ENCODE measurements at places on chromosomes 1 and 21.
A peak's percentile ranks its signal among the peaks of the same experiment; 100 is the strongest.

DNA sequence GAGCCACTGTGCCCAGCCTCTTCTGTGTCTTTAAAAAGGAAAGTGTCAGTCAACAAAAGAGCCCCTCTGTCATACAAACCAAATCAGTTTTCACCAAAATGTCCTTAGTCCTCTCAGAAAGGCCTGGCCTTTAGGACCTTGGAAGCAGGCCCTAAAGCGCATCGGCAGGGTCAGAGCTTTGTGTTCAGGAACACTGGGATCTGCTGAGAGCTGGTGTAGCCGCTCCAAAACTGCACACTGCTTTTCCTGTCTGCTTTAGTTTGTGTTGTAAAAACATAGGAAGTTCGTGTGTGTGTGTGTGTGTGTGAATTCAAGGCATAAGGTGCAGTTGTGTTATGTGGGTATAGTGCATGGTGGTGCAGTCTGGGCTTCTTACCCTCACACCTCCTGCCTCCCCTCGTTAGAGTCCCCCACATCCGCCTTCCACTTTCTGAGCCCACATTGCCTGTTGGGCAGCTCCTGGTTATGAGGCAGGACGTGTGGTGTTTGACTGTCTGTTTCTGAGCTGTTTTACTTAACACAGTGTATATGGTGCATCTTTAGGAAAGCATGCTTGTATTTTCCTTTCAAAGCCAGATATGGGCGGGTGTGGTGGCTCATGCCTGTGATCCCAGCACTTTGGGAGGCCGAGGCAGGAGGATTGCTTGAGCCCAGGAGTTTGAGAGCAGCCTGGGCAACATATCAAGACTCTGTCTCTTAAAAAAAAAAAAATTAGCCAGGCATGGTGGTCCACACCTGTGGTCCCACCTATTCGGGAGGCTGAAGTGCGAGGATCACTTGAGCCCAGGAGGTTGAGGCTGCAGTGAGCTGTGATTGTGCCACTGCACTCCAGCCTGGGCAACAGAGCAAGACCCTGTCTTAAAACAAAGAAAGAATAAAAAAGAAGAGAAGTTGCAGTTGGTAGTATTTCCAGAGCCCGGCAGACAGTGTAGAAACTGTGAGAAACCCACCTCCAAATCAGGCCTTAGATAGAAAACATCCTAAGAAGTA lies 12.4 kb downstream of the IBA57 start:
- DNase-seq: no peak

DNA sequence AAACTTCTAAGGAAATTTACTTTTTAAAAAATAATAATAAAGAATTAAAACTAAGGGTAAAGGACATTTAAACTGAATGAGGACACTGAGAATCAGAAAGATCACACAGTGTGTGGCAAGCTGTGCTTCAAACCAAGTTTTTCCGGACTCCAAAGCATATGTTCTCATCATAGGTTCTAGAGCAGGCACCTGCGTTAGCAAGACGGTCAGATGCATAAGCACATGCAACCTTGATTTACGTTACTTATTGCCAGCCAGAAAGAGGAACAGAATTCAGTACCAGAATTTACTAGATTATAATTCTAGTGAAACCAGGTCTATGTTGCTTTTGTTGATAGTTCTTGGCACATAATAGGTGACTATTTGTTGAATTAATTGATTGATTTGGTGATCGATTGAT lies 6.2 kb upstream of the LBR start:
- no peak for DNase-seq

DNA sequence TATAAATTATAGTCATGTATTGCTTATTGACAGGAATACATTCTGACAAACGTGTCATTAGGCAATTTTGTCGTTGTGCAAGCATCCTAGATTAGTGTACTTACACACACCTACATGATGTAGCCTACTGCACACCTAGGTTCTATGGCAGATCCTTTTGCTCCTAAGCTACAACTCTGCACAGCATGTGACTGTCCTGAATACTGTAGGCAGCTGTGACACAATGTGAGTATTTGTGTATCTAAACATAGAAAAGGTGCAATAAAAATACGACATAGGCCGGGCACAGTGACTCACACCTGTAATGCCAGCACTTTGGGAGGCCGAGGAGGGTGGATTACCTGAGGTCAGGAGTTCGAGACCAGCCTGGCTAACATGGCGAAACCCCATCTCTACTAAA lies 36.5 kb downstream of the TNFRSF8 start:
- no peak for DNase-seq

DNA sequence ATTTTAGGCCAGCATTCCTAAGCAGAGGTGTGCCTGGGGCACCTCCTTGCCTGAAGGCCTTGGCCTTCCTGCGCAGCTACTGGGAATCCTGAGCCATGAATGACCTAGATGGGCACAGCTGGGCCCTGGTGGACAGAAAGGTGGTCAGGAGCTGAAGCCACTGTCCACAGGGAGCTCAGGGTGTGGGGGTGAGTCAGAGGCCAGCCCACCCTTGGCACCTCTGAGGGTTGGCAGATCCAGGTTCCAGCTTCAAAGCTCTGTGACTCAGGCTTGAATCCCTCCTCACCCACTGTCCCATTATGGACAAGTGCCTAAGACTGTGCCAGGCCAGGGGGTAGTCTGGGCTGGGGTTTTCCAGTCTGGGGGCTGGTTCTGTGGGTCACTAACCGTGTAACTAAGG lies 6.4 kb upstream of the EDN2 start:
- no peak for DNase-seq

GRCh38 chr1:46133181-46133658 lies 791 bp upstream of the PIK3R3 start:
- DNase-seq: no peak

DNA sequence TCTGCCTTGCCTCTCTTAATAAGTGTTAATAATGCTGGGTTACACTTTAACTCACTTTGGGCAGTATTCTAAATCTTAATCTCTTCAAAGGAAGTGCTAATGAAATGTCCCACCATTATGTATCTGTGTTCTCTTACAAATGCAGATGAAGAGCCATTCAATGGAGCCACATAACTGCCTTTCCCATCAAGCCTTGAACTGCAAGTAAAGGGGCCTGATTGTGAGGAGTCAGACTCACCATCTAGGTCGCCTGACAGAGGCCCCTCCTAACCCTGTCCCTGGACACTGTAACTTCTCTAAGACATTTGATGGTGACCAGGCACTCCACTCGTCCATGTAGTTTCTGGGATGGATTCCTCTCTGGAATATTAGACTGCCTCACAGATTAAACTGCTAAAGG lies 329.4 kb downstream of the KIF26B start:
- DNase-seq: no peak

DNA sequence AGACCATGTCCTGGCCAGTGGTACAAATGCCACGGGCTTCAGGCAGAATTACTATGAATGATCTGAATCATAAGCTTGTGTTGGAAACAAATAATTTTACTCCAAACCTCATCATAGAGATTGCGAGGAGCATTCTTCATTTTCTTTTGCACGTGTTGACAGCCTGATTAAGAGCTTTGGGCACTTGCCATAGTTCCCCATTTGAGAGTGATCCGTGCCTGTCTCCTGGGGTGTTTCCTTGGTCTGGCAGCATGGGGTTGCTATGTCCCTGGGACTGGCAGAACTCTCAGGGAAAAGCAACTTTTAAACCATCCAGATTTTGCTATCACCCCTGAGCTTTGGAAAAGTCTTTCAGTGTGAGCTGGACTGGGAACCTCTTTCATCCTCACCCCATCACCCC lies 54.3 kb upstream of the KCNJ6 start:
- DNase-seq: no peak

DNA sequence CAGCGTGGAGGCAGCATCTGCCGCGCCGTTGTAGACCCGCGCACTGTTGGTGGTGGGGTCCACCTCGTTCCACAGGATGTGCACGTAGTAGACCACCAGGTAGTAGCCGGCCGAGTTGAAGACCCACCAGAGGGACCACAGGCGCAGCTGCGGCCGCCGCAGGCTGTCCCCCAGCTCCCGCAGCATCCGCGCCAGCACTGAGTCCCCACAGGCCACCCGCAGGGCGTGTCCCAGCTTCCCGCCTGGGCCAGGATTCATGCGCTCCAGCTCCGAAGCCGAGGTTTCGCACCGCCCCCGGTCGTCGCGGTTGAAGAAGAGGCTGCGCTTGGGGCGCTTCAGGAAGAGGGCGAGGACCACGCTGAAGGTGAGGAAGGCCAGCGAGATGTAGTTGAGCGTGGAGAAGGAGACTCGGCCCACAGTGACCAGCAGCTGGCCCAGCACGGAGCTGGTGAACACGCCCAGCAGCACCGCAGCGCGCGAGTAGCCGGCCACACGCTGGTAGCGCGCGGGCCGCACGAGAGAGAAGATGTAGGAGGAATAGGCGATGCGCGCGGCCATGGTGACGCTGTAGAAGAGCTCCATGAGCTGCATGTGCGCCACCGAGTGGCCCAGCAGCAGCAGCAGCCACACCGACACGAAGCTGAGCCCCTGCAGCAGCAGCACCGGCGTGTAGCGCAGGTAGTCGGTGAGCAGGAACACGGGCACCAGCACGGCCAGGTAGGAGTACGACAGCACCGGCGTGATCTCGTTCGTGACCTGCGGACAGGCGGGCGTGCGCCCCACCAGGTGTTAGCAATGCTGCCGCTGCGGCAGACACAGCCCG lies 10.6 kb downstream of the SLC19A1 start:
- no peak for DNase-seq

- DNase-seq: no peak
Measured at GRCh38 chr1:153544453-153545066, 1.0 kb downstream of the S100A4 start.

GRCh38 chr21:46179708-46180078 lies 4.6 kb downstream of the SPATC1L start:
- DNase-seq: no peak

DNA sequence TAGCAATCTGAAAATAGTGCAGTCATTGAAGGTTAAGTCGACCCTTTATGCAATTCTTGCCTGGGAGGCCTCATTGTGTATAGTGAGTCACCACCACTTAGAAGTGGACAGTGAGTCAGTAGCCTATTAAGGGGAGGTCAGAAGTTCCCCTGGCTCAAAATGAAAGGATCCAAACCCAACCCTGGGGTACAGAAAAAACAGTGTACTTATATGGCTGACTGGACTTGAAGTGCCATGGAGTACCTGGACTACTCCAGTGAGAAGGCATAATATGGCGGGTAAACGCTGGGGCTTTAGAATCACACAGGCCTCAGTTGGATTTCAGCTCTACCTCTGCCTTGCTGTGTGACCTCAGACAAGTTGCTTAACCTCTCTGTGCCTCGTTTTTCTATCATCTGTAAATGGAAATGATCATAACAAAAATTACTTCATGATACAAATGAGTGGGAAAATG lies 2.2 kb upstream of the BCL9 start:
- DNase-seq: no peak

GRCh38 chr1:243345205-243345604 lies 89.4 kb downstream of the SDCCAG8 start:
- peak; percentile 18 for DNase-seq

- DNase-seq: no peak
Measured at GRCh38 chr1:212461916-212462660, 29.4 kb downstream of the NENF start.

DNA sequence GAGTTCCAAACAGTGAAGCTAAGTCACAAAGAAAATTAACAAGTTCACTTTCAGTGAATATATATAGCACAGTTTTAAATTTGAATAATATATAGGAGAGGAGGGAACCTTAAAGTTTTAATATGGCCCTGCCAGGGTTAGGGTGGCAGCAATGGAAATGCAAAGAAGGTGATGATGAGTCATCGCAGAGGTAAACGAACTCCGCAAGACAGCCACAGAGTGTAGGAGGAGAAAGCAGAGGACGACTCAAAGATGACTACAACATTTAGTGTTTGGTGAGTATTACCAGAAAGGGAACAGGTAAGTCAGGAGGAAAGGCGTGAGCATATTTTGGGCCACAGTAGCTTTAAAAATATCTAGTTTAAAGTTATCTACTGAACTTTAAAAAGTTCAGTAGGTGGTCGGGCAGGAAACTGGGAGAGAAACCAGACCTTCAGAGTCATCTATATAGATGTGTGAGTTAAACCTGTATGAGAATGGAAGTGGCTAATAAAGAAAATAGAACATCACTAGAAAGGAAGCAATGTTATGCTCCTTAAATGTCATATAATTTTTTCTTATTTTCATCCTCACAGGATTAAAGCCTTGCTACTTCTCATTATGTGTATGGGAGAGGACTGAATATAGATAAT lies 75.7 kb downstream of the UCHL5 start:
- no peak for DNase-seq

DNA sequence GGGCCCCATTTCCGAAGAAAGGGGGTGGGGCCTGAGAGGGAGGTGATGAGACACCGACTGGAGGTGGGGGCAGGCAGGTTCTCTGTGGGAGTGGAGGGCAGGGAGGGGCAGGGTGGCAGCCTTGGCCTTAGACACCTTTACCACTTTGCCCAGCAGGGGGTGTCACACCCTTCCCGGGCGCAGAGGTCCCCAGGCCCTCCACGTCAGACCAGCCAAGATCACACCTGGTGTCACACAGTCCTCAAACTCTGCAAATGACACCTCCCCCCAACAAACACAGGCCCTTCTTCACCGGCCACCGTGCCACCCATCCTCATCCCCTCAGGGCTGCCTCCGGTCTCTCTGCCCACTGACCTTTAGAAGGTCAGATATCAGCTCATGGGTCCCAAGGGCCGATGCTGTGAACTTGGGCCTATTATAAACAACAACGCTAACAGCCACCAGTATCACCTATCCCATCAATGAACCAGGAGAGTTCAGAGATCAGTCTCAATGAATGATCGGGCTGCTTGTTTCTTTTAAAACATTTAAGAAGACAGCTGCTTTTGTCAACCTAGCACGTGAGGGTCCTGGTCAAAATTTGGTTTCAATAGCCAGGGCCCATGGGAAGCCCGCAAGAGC lies 103.9 kb downstream of the CASZ1 start:
- DNase-seq: peak; percentile 79

- DNase-seq: peak; percentile 39
Measured at GRCh38 chr1:25099343-25099951, 132.9 kb downstream of the SYF2 start.

DNA sequence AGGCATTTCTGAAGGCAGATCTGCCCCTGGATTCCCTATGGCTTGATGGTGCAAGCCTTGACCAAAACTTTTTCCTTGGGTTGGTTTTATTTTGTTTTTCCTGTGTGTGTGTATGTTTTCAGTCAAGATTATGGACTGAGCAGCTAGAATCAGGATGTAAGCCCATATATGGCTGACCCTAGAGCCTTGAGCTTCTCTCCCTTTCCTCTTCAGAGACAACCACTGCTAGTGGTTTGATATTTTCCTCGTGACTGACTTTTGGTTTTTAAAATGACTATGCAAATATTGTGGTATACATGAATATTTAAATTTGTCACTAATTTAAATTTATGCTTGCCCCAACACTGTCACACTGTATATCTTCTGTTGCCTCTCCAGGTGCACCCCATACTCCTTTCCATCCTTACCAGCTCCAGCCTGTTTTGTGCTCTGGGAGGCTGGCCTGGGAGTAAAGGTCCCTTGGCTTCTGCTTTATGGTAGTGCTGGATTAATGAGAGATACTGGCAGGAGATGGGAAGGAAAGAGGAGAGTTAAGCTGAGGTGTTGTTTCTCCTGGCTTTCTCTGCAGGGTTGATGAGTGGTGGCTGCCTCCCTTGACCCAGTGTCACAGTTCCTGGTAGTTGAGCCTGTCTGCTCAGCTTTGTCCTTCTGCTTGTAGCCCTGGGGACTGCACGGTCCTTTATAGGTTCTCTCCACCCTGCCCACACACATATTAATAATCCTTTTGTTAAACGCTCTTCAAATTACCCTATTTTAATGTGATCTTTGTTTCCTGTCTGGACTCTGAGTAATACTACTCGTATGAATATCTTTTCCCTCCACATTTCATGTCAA lies 44.4 kb downstream of the RWDD3 start:
- peak; percentile 21 for DNase-seq

- DNase-seq: no peak
Measured at GRCh38 chr1:118366286-118366685, 181.3 kb upstream of the SPAG17 start.

Data from CD4-positive, CD25-positive, alpha-beta regulatory T cell (primary cell).